ENCODE measurements at places on chromosomes 16 and 17. TPM values are rescaled to one million over a fixed set of nuclear protein-coding genes. Genes with fewer than 3 reads are reported as not detected.

The KRTAP9-4 gene
- not detected for total RNA-seq

The PTX4 gene
- total RNA-seq = 0.03 TPM

The MAP2K4 gene
- 28.9 TPM for total RNA-seq

The SLC5A2 gene
- total RNA-seq = 0.23 TPM

The DPEP1 gene
- total RNA-seq = 1.1 TPM

The RHBDF1 gene
- 28.2 TPM for total RNA-seq

The NGFR gene
- 1.1 TPM for total RNA-seq

The KRT33A gene
- total RNA-seq = not detected

The GAS2L2 gene
- 0.08 TPM for total RNA-seq

The GALNS gene
- 48.7 TPM for total RNA-seq

The GUCY2D gene
- total RNA-seq = 0.46 TPM

The CMTM2 gene
- total RNA-seq = not detected

The RBFOX1 gene
- not detected for total RNA-seq

The BCAR1 gene
- total RNA-seq = 127 TPM

The NPW gene
- total RNA-seq = 0.70 TPM

The MRC2 gene
- total RNA-seq = 41.2 TPM

The KRTAP2-3 gene
- total RNA-seq = not detected

The MEIOB gene
- 1.3 TPM for total RNA-seq

The KDM6B gene
- total RNA-seq = 15.7 TPM

The SHCBP1 gene
- 40.3 TPM for total RNA-seq

The KRTAP4-5 gene
- total RNA-seq = not detected

The KRT16 gene
- 1.6 TPM for total RNA-seq

The PRR35 gene
- 0.24 TPM for total RNA-seq

The TSNAXIP1 gene
- total RNA-seq = 0.60 TPM

The CRHR1 gene
- total RNA-seq = 0.09 TPM

The GSDMA gene
- not detected for total RNA-seq

The NDUFAB1 gene
- 196 TPM for total RNA-seq

The SNTB2 gene
- 5.6 TPM for total RNA-seq

The NUDT16L1 gene
- 26.8 TPM for total RNA-seq

Measured in A549 treated with AZD2906 at 1 μM for 4 hours (cell line).